ENCODE measurements at places on chromosomes 7 and 10. TPM values are rescaled to one million over a fixed set of nuclear protein-coding genes. Genes with fewer than 3 reads are reported as not detected.

Gene MACC1
- not detected for total RNA-seq

Gene PTPRZ1
- not detected for total RNA-seq

Gene SLC26A5
- not detected for total RNA-seq

Gene UBN2
- total RNA-seq: 6.0 TPM

Gene CALML5
- total RNA-seq: not detected

Gene CSGALNACT2
- total RNA-seq: 17.2 TPM

Gene ENO4
- total RNA-seq: 0.20 TPM

Gene RNF133
- total RNA-seq: 0.29 TPM

Gene FBXL13
- total RNA-seq: 4.4 TPM

All from cardiac ventricle fibroblast (primary cell).